ENCODE measurements at places on chromosomes 13 and 19.

DNA sequence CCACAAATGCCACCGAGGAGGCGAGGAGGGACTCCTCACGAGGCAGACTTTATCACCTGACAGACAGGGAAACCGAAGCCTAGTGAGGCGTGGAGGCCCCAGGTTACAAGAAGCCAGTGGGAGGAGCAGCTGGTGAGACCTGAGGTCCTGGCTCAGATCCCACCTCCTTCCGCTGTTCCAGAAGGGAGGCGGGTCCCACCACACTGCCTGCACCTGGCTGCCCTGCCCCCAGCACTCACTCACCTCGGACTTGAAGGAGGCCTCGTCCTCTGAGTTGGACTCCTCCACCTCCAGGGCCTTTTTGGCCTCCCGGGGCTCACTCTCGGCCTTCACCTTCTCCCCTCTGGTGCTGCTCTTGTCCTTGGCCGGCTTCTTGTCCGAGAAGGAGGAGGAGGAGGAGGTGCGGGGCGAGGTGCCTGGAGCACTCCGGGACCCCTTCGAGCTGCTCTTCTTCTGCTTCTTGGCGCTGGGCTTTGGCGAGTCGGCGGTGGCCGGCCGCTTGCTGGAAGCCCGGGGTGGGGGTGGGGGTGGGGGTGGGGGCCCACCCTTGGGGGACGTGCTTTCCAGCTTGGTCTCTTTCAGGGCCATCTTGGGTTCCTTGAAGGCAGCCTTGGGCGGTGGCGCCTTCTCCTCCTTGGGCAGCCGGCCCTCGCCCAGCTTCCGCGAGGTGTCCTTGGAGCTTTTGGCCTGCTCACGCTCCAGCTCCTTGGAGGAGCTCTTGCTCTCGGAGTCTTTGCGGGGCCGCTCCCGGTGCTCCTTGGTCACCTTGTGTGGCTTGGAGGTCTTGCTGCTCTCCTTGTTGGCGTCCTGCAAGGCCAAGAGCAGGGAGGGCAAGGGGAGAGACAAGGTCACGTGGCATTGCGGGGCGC is 57.7 kb downstream of the MLLT1 start:
- no peak for ATAC-seq

- no peak for ATAC-seq
These were observed 870.1 kb downstream of the PCDH9 start for GRCh38 chr13:66359910-66360552.

DNA sequence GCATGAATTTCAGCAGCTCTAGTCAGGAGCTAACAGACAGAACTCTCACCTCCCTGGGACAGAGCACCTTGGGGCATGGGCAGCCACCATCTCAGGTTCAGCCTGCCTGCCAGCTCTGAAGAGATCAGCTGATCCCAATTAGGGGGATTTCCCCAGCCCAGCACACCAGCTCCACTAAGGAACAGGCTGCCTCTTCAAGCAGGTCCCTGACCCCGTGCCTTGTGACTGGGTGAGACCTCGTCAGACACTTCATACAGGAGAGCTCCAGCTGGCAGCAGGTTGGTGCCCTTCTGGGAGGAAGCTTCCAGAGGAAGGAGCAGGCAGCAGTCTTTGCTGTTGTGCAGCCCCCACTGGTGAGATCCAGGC is 84.5 kb upstream of the UFM1 start:
- no peak for ATAC-seq

DNA sequence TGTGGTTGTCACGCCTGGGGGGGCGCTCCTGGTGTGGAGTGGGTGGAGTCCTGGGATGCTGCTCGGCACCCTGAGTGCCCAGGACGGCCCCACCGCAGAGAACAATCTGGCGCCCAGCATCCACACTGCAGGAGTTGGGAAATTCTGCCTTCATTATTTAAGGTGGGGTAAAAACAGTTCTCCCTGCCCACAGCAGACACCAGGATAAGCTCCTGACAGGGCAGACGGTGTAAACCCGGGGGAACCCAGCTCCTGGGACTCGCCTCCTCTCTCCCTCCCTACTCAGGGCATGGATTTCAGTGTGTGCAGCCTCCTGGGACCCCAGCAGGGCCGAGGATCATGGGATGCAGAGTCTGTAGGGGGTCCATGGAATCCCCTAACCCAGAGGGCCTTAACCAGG is 7.7 kb upstream of the WDR18 start:
- no peak for ATAC-seq

GRCh38 chr19:31903979-31904378 is 441.4 kb upstream of the ZNF507 start:
- ATAC-seq: no peak

GRCh38 chr13:71252184-71252704 is 614.8 kb downstream of the DACH1 start:
- no peak for ATAC-seq

GRCh38 chr19:13098277-13099072 is 4.2 kb downstream of the LYL1 start:
- no peak for ATAC-seq

DNA sequence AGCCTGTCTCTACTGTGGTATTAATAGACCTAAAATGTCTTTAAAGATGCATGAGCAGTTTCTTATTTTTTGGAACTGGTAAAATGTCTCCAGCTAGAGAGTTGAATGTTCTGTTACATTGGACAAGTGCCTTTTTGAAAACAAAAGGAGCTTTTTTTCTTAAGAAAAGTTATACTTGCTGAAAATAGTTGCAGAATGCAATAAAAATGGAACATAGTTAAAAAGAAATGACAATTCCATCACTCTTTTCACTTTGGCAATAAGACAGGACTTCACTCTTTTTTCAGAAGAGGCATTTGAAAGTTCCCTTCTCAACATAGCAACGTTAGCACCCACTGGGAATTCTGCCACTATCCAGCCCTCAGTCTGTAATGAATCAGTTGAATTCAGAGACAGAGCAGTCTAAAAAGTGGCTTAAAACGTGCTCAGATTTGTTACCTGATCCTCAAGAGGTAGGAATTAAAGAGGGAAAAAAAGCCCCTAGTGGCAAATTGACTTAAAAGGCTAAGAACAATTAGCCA is 10.1 kb downstream of the RGCC start:
- ATAC-seq: no peak

GRCh38 chr13:113820813-113821651 is 42.8 kb downstream of the GAS6 start:
- no peak for ATAC-seq

GRCh38 chr19:39937094-39937720 is 2.8 kb upstream of the FCGBP start:
- peak; percentile 75 for ATAC-seq

- ATAC-seq: peak; percentile 29
These were observed 20.1 kb upstream of the NDUFS7 start for GRCh38 chr19:1363599-1363998.

- ATAC-seq: no peak
These were observed 366.8 kb downstream of the SLITRK1 start for GRCh38 chr13:83515268-83516015.

DNA sequence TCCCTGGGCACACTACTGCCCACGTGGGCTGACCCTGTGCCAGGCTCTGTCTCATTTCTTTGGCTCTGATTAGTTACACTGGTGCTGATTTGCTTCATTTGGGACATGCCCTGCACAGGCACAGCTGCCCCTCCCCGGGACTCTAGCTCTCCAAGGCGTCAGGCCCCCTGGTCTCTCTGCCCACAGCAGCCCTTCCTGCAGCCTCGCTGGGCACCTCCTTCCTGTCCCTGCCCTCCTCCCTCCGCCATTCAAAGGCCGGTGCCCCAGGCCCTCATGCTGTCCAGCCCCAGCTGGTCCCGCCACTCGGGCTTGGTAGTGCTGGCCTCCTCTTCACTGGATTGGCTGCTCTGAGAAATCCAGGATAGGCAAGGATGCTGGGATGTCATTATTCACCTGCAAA is 73.1 kb downstream of the ERICH6B start:
- ATAC-seq: no peak

DNA sequence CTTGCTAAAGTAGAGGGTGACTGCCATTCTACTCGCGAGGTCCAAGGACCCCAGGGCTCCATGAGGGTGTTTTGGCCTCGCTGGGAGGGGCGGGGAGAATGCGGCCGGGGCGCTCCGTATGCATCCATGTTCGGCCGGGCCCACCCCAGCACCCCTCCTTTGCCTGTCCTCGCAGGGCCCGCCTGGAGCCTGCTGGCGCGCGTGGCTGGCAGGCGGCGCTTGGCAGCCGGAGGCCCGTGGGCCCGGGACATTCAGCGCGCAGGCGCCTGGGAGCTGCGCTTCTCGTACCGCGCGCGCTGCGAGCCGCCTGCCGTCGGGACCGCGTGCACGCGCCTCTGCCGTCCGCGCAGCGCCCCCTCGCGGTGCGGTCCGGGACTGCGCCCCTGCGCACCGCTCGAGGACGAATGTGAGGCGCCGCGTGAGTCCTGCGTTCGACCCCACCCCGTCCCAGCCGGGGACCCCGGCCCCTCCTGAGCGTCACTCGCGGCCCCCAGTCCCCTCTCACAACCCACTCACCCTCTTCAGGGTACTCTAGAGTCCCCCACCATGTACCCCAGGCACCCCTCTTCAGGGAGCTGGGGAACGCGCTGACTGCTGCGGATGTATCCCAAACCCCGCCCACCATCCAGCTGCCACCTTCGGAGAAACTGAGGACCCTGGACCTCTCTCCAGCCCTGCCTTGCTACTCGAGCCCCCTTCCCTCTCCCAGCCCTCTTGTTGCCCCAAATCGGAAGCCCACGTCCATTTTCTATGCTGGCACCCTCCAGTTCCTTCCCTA is 4.1 kb downstream of the DLL3 start:
- ATAC-seq: peak; percentile 58

DNA sequence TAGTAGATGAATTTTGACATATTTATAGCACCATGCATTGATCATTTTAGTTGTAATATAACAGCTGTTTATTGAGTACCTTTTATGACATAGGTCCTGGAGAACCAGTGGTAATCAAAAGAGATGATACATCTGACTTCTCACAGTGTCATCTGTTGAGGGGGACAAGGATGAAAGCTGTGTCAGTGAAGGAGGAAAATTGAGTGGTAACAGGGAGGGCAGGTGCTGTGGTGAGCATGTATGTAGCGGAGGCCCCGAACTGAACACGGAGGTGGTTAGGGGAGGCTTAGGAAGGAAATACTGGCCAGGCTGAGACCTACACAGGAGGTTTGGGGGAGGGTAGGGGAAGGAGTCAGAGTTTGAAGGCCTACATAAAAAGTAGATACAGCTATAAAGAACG is 199.7 kb downstream of the GGACT start:
- ATAC-seq: no peak

GRCh38 chr19:34066007-34066643 is 106.2 kb upstream of the LSM14A start:
- no peak for ATAC-seq

DNA sequence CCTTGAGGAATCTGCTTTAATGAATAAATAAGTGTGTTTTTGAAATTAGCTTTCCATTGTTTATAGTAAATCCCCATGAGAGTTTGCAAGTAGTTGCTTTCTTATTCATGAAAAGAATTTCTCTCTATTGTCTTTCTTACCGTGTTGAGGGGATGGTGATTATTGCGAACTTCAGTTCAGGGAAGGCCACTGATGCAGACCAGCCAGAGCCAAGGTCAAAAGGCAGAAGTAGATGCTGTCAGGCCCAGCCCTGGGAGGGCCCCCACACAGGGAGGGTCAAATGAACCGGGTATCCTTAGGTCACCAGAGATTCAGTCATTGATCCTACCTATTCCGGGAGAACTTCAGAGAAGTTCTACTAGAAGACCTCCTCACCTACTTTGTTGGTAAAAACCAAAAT is 185.9 kb downstream of the NUFIP1 start:
- ATAC-seq: no peak

GRCh38 chr13:50152655-50153309 is 137.5 kb downstream of the KCNRG start:
- no peak for ATAC-seq

DNA sequence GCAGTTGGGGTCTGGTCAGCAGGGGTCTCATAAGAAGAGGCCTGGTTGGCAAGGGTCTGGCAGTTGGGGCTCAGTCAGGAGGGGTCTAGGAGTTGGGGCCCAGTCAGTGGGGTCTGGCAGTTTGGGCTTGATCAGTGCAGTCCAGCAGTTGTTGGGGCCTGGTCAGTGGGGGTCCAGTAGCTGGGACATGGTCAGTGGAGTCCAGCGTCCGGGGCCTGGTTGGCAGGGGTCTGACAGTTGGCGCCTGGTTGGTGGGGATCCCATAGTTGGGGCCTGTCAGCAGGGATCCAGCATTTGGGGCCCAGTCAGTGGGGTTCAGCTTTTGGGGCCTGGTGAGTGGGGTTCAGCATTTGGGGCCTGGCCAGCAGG is 60.5 kb upstream of the TPM4 start:
- no peak for ATAC-seq

GRCh38 chr19:10892256-10892655 is 20.9 kb downstream of the CARM1 start:
- no peak for ATAC-seq
